ENCODE measurements at places on chromosomes 1 and 21. TPM values are rescaled to one million over a fixed set of nuclear protein-coding genes. Genes with fewer than 3 reads are reported as not detected.

DNA sequence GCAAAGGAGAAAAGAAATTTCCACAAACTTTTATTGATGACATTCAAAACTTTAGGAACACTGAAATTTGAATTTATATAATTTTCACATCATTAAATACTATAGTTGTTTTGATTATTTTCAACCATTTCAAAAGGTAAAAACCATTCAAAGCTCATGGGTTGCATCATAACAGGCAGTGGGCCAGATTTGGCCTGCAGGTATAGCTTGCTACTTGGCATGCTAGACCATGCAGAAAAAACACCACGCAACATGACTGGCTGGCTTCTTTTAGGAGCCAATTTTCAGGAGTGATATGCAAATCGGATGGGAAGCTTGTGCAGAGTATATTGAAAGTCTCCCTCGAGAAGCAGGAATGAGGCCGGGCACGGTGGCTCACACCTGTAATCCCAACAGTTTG, 144.8 kb downstream of the GLUL start:
- no peak for DNase-seq

DNA sequence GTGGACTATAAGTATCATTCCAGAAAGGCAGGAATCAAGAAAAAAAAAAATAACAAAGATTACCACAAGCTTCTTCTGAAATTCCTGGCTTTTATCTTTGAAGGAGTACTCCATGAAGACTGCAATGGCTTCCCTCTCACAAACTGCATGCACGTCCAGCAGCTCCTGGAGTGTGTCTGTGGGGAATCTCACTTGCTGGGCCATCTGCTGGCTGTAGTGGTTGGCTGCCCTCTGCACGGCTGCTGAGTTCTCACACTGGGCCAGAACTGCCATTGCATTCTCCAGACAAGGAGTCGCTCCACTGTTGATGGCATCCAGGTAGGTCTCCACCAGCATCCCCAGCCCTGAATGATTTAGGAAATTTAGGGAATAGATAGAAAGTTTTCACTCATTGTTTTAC, 23.3 kb upstream of the GBP2 start:
- peak; percentile 44 for DNase-seq

DNA sequence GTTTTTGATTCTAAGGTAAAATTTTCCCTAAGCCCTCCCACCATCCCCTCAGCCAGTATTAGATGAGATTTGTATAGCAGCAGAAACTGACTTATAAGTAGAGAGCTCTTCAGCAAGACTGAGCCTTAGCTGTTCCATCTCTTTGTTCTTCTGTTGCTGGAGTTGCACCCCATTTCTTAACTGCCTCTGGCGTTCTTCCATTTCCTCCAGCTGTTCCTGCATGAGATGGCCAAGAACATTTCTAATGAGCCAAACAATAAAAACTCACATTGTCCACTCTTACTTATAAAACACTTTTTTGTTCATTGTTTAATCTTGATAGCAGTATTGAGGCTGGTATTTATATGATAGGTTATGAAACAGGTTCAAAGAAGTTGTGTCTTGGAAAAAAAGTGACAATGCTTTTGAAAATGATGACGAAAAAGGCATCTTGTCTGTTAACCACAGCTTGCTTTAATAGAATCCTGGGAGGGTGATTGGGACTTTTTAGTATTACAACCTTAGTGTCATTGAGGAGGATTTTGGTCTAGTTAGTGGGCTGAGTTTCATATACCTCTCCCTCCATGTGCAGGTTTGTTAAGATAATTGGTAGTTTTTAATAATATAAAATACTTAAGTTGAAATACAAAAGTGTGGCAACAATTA, 18.3 kb downstream of the SYNC start:
- peak; percentile 75 for DNase-seq

Gene CD1B
- not detected for total RNA-seq

Gene OR2L13
- total RNA-seq, result not detected
